Muscle of back (tissue), 13 donors: ENCODE measurements at places on chromosomes 11 and 22.

- peak; percentile 91 for DNase-seq
These were observed at the start of gene LRRN4CL for GRCh38 chr11:62689421-62690183. TSS of gene LRRN4CL (minus strand) at chr11:62689530. CDS start at chr11:62688508, 1,022 bp downstream.

- no peak for DNase-seq
These were observed 6.3 kb downstream of the TMA7B start for GRCh38 chr22:39966470-39966869.

DNA sequence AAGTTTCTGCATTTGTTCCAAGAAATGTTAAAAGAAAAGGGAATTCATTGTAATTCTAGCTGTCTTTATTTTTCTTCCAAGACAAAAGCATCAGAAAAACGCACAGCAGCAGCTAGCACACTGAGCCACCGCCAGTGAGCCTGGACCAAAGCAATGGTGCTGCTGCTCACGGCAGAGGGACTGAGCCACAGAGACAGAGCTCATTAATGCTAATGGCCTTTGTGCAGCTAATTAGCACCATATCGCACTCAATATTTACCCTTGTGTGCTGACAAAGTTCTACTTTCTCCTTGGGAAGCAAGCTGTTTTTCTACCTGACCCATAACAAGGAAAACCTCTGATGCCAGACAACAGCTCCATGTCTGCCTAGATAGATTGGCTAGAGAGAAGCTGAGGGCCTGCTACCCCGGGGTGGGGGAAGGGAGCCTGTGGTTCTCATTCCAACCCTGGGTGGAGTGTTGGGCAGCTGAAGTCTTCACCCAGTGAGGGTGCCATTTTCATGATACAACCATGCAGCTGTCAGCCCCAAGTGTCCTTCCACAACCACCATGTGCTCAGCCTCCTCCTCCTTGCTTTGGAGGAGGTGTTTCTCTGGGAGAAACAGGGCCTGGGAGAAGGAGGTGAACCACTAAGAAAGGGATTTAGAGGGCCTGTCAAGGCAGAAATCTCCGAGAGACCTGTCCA is 131.1 kb upstream of the NCAM1 start:
- no peak for DNase-seq

GRCh38 chr22:50537765-50538164 is 7.9 kb upstream of the KLHDC7B start:
- DNase-seq, result no peak

GRCh38 chr11:98701541-98701940 is 319.2 kb upstream of the CNTN5 start:
- DNase-seq, result no peak

DNA sequence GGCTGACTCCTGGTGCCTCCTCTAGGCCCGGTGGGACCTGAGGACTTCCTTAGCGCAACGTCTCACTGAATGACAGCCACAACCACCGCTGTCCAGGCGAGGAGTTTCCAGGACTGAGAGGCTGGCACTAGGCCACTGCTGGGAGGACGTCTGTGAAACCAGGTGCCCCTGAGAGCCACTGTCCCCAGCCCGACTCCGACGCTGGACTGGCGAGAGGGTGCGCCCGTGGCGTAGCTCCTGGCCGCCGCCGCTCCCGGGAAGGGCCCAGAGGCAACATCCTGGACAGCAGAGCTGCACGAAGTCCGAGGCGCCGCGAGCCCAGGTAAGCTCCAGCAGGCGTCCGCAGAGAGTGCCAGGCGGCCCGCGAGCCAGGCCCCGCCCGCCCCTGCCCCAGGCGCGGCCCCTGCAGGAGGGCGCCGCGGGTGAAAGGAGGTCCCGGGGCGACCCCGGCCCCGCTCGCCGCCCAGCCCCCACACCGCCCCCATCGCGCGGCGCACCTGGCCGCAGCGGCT is 525 bp downstream of the DGCR2 start:
- DNase-seq, result no peak

- DNase-seq, result no peak
These were observed 35.5 kb downstream of the LRP5 start for GRCh38 chr11:68347841-68348240.

- DNase-seq, result no peak
These were observed 936.5 kb downstream of the TBC1D22A start for GRCh38 chr22:47698906-47699305.

- DNase-seq, result no peak
These were observed 392.8 kb downstream of the JRKL start for GRCh38 chr11:96782632-96783031.

- peak; percentile 10 for DNase-seq
These were observed 59.8 kb downstream of the TMEM135 start for GRCh38 chr11:87097582-87097981.

DNA sequence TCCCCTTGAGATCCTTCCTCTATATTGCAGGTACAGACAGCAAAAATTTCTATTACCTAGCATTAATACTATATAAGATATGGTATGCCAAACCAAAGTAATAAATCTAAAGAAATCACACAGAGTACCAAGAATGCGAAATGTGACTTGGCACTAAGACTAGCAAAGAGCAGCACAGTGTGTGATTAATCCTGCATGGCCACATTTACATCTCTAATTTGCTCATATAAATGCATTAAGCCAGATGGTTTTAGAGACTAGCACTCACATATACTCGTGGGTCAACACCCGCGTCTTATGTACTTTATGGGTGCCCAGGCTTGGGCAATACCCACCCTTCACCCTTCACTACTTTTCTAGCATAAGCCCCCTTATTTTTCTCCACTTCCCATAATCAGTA is 213.2 kb downstream of the TTC28 start:
- DNase-seq, result no peak

GRCh38 chr11:119727523-119728151 is 1.4 kb downstream of the NECTIN1 start:
- peak; percentile 66 for DNase-seq

- peak; percentile 84 for DNase-seq
These were observed 138.1 kb downstream of the SLC1A2 start for GRCh38 chr11:35281169-35281688.

DNA sequence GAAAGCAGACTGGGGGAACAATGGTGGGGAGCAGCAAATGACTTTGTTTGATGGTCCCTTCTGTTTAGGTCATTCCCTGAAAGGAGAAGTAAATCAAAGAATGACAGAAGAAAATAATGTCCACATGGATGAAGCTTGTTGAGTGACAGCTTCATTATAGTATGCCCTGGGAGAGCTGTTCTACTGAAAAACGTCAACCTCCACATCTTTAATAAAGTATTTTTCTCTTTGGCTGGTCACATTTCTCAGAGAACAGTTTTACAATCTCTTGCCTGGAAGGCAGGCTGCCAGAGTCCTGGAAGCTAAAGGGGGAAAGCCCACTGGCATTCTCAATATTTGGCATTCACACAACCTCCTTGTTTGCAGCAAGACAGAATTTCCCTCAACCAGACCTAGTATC is 287.9 kb downstream of the SWAP70 start:
- no peak for DNase-seq

- DNase-seq, result no peak
These were observed 17.7 kb downstream of the GRIK4 start for GRCh38 chr11:120529214-120529613.

GRCh38 chr11:35992548-35992947 is 48.7 kb downstream of the LDLRAD3 start:
- no peak for DNase-seq

GRCh38 chr11:76918941-76919386 is 58.2 kb downstream of the ACER3 start:
- peak; percentile 86 for DNase-seq

- no peak for DNase-seq
These were observed 122.6 kb downstream of the IGLL1 start for GRCh38 chr22:23457380-23457985.

DNA sequence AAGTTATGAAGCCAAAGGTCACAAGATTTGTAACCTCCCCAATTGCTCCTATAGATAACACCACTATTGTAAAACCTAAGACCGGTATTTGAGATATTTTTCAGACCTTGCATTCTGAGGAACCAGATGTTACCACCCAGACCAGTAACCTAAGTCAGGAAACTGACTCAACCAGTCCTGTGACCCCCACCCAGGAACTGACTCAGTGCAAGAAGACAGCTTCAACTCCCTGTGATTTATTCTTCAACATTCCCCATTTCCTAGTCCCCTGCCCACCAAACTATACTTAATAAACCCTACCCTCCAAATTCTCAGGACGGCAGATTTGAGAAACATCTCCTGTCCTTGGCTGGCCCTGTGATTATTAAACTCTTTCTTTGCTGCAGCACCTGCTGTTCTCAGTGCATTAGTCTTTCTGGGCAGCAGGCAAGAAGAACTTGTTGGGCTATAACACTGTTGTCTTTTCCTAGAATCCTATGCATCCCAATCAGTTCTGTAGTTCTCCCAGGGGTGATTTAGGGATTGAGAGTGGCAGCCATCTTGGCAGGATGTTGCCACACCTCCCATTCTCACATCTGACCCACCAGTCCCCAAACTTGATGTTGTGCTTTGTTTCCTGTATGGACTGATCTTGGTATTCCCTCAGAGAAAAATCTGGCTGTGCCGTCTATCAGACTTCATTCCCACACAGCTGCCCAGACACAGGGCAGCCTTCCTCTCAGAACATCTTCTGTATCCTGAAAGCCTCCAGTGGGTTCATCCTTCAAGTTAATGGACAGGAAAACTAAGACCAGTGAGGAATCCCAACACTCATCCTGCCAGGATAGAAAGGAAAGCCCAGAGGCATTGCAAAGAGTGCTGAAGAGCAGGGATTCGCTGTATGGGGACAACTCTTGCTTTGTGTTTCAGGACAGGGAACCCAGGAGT is 104.0 kb downstream of the PDE2A start:
- no peak for DNase-seq

GRCh38 chr11:113204280-113204679 is 110.1 kb upstream of the TTC12 start:
- DNase-seq, result no peak

GRCh38 chr11:8291421-8292350 is 28.0 kb upstream of the LMO1 start:
- no peak for DNase-seq

DNA sequence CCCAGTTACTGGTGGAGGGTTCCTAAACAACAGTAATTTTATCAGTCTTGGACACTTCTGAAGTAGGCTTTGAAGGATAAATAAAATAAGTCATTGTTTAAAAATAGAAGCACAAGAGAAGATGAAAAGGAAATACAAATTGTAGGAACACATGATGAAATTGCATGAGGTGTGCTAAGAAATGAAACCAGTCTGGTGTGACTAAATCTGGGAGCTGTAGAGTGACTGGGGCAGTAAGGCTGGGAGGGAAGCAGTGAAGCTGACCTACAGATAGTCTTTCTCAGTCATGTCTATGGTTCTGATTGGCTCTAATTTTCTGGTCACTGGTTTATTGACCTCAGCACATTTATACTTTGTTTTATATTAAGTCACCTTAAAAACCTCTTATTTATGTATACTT is 139.1 kb downstream of the SLC17A6 start:
- no peak for DNase-seq

GRCh38 chr22:45131749-45132148 is 32.0 kb upstream of the NUP50 start:
- no peak for DNase-seq

- DNase-seq, result no peak
These were observed 5.2 kb upstream of the ZC3H12C start for GRCh38 chr11:110087812-110088534.

DNA sequence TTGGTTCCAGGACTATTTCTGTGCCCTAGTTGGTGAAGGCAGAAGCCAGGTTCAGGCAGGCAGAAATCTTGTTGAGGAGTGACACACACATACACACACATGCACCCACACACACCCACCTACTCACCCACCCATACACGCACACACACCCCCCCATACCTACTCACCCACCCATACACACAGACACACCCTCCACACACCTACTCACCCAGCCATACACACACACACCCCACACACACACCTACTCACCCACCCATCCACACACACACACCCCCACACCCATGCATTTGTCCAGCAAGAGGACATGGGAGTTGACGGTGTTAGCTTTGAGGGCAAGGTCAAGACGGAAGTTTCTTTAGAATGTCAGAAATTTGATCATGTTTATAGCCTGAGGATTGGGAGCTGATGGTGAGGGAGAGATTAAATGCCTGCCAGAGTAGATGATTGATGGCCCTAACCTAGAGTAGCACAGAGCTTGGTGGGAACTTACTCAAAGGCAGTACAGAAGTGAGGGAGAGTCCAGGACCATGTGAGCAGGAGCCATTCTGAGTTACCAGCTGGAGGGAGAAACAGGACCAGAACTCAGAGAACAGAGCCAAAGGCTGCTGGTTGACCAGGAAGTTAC is 68.9 kb downstream of the CYB5R2 start:
- no peak for DNase-seq

- DNase-seq, result no peak
These were observed 458.4 kb downstream of the MIAT start for GRCh38 chr22:27115816-27116256.

- DNase-seq, result no peak
These were observed 1073.3 kb upstream of the RAG2 start for GRCh38 chr11:37671321-37671720.

- DNase-seq, result peak; percentile 86
These were observed at the start of gene CREB3L1 for GRCh38 chr11:46277622-46278386. TSS of gene CREB3L1 (plus strand) at chr11:46277662. CDS start at chr11:46278112, 450 bp downstream.

GRCh38 chr22:46878191-46878948 is 115.9 kb downstream of the TBC1D22A start:
- no peak for DNase-seq

- DNase-seq, result no peak
These were observed 15.9 kb downstream of the RTN4RL2 start for GRCh38 chr11:57476047-57476756.

GRCh38 chr22:41052661-41053490 is 39.5 kb upstream of the EP300 start:
- DNase-seq, result no peak

GRCh38 chr11:68695531-68695930 is 11.2 kb downstream of the GAL start:
- no peak for DNase-seq

DNA sequence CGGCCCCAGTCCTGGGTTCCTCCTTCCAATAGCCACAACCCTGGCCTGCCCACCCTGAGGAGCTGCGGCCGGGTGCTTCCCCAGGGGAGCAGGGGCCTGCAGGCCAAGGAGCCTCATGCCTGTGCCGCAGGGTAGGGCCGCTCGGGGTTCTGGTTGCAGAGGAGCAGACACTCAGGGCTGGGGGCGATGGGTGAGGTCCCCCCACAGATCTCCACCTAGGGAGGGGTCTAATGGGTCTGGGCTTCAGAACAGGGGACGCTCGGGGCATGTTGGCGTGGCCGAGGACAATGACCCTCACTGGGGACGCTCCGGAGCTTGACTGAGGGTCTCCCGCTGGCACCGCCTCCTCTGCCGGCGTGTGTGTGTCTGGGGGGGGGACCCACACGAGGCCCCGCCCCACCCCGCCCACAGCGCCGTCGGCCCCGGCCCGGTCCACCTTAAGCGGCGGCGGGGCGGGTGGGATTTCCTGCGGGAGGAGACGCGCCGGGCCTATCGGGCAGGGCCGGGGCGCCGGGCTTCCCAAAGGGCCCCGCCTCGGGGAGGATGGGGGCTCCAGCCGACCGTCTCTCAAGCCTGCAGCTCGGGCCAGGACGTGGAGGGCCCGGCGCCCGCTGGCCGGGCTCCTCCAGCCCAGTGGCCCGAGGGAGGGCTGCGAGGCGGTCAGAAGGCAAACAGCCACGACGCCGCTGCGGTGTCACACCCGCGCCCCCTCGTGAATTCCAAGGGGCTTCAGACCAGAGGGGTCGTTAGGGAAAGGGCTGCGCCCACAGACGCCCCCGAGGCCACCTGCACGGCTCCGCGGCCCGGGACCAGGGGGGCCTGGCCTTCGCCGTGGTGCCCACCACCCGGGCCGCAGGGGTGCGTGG is 640 bp upstream of the ZDHHC8 start:
- peak; percentile 87 for DNase-seq

- no peak for DNase-seq
These were observed 342.3 kb downstream of the LARGE1 start for GRCh38 chr22:33577862-33578411.
